ENCODE measurements at places on chromosomes 6 and 20. TPM values are rescaled to one million over a fixed set of nuclear protein-coding genes. Genes with fewer than 3 reads are reported as not detected.
A peak's percentile ranks its signal among the peaks of the same experiment; 100 is the strongest.

Gene SLC22A1
- total RNA-seq: 1.4 TPM

Gene MUCL3
- not detected for total RNA-seq

GRCh38 chr6:29845405-29846006 lies 17.9 kb downstream of the HLA-G start:
- no peak for DNase-seq
- no peak overlapping the region for H3K4me3 ChIP-seq
- H3K4me1 ChIP-seq: peaks cover 4% of the 10 kb centered on the region
- H3K36me3 ChIP-seq: no peaks in the 10 kb centered on the region
- H3K27ac ChIP-seq: no peak overlapping the region

- H3K4me3 ChIP-seq: no peak overlapping the region
- H3K36me3 ChIP-seq: no peaks in the 10 kb centered on the region
- no peak for DNase-seq
- no peaks in the 10 kb centered on the region for H3K4me1 ChIP-seq
- H3K27ac ChIP-seq: no peak overlapping the region
Observed at GRCh38 chr6:52736145-52736544, 27.1 kb downstream of the GSTA2 start.

Gene ARHGAP18
- 5.2 TPM for total RNA-seq

DNA sequence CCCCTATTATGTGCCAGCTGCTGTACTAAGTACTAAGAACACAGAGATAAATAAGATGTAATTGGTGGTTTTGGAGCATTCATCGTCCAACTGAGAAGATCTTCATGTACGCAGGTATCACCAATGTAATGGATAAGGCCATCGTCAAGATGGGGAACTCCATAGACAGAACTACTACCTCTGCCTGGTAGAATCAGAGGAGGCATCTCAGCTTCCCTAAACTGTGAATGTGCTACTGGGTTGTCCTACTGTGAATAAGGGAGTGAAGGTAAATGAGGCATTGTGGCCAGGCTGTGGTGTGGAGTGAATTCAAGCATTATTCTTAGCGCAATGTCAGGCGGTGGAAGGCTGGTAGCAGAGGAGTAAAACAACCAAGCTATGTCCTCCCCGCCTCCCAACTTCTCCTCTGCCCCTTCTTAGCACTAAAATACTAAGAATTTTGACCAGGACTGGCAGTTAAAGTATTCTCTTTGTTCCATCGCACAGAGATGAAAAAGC lies 68.2 kb downstream of the TBC1D7 start:
- no peaks in the 10 kb centered on the region for H3K27me3 ChIP-seq
- no peak for DNase-seq
- no peaks in the 10 kb centered on the region for H3K36me3 ChIP-seq
- H3K4me1 ChIP-seq: no peaks in the 10 kb centered on the region

Gene DDX27
- total RNA-seq: 25.1 TPM

Gene DAAM2
- total RNA-seq: 25.9 TPM

- no peak overlapping the region for H3K27ac ChIP-seq
- no peaks in the 10 kb centered on the region for H3K36me3 ChIP-seq
- peaks cover 12% of the 10 kb centered on the region for H3K4me1 ChIP-seq
- no peak overlapping the region for H3K4me3 ChIP-seq
Observed at GRCh38 chr6:21132856-21133838, 460.4 kb upstream of the SOX4 start.

Gene CLDN20
- total RNA-seq: not detected

Gene SLC4A11
- 2.0 TPM for total RNA-seq

DNA sequence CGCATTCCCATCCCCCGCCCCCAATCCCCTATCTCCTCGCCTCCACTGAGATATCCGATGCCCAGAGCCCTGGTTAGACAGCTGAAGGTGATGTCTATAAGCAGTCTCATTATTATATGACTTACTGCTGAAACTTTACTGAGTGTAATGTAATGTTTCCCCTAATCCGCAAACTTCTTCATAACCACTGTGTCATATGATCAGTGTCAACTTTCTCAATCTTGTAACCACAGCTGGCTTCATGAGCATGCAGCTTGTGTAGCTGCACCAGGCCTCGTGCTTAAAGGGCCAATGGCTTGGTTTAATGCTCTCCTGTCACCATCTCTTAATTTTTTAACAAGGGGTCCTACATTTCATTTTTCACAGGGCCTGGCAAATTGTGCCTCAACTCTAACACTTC lies 8.1 kb downstream of the ASIP start:
- no peaks in the 10 kb centered on the region for H3K36me3 ChIP-seq
- H3K27ac ChIP-seq: no peak overlapping the region
- H3K4me1 ChIP-seq: no peaks in the 10 kb centered on the region
- DNase-seq: no peak

- peaks cover 73% of the 10 kb centered on the region for H3K27me3 ChIP-seq
- H3K27ac ChIP-seq: no peak overlapping the region
- H3K4me1 ChIP-seq: no peaks in the 10 kb centered on the region
- no peaks in the 10 kb centered on the region for H3K36me3 ChIP-seq
Observed at GRCh38 chr6:28817808-28818145, 106.0 kb downstream of the TRIM27 start.

- no peak for DNase-seq
- no peak overlapping the region for H3K27ac ChIP-seq
- peaks cover 35% of the 10 kb centered on the region for H3K27me3 ChIP-seq
- no peak overlapping the region for H3K4me3 ChIP-seq
Observed at GRCh38 chr6:37538107-37538506, 38.4 kb upstream of the CCDC167 start.

Gene VGLL2
- total RNA-seq: 9.9 TPM

Gene MAP7
- 0.46 TPM for total RNA-seq

Gene SLC22A2
- not detected for total RNA-seq

DNA sequence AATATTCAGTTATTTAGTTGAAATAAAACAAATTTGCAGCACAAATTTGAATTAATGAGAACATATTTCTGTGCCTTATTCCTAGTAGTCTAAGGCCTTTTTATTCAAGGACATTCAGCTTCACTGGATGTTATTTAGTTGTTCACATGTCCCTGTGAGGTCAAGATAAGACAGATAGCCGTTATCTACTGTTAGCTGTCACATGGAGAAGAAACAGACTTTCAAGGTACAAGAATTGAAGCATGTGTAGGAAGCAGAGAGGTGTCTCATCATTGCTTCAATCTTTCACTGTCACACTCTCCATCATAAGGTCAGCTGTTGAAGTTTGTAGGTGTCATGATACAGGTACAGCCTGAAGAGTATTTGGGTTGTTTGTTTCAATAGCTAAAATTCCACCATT lies 112.9 kb upstream of the JAG1 start:
- no peak overlapping the region for H3K27ac ChIP-seq
- H3K4me3 ChIP-seq: no peak overlapping the region
- no peaks in the 10 kb centered on the region for H3K27me3 ChIP-seq
- peaks cover 15% of the 10 kb centered on the region for H3K4me1 ChIP-seq
- no peaks in the 10 kb centered on the region for H3K36me3 ChIP-seq

GRCh38 chr6:16318538-16318937 lies 80.2 kb downstream of the GMPR start:
- peaks cover 70% of the 10 kb centered on the region for H3K4me1 ChIP-seq
- no peaks in the 10 kb centered on the region for H3K36me3 ChIP-seq
- H3K27me3 ChIP-seq: no peaks in the 10 kb centered on the region
- H3K27ac ChIP-seq: peak overlapping the region; percentile 93
- peak; percentile 29 for DNase-seq

Gene C6orf58
- not detected for total RNA-seq

Gene PET117
- 18.9 TPM for total RNA-seq

DNA sequence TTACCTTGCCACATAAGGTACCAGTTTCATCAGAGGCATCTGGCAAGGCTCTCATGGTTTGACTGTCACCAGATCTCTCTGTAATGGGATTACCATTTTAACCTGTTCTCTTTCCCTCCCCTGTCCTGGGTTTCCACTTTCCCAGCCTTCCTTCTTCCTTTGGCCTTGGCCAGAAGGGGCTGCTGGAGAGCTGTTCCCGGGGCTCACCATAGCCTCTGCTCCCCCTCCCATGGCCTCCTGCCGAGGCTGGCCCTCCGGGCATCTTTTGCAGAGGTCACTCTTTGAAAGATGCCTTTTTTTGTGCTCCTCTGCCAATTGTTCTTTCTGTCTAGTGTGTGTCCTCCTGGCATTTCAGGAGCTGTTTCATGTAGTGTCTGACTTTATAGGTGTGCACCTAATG lies 100.7 kb upstream of the SCP2D1 start:
- DNase-seq: no peak
- no peaks in the 10 kb centered on the region for H3K4me1 ChIP-seq
- no peak overlapping the region for H3K27ac ChIP-seq
- no peaks in the 10 kb centered on the region for H3K36me3 ChIP-seq
- H3K27me3 ChIP-seq: no peaks in the 10 kb centered on the region
- H3K4me3 ChIP-seq: no peak overlapping the region

All from gastrocnemius medialis (tissue), 4 donors.